ENCODE measurements at places on chromosomes 7 and 10.

DNA sequence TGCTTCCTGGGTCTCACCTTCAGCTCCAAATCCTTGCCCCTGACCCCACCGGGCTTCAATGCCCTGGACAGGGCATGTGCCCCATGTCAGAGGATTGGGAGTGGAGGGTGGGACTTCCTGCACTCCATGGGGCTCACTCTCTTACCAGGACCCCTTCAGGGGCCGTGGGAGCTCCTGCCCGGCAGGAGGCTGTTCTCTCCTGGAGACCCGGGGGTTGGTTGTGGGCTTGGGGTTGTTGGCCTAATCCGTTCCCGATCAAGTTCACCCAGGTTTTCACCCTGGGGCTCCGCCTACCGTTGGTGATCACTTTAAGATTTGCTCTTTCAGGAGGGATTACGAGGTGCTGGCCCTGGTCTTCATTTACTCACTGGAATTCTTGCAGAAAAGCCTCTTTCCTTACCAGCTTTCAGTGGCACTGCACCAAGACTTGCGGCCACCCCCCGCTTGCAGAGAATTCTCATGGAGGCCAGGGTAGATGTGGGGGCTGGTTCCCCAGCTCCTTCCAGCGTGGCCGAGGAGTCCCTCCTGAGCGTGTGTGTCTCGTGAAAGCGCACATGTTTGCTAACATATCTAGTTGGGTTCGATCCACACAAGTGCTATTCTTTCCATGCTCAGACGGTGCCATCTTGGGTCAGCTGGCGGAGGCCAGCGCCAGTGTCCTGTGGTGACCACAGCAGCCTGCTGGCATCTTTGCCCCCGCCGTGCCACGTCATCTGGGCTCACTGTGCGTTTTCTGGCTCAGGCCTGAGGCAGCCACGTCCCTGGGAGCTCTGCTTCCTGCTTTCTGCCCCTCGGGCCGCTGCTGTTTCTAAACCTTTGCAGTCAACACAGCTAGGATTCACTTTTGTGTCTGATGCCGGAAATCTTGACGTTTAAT is 15.6 kb downstream of the PWWP2B start:
- DNase-seq, result no peak

DNA sequence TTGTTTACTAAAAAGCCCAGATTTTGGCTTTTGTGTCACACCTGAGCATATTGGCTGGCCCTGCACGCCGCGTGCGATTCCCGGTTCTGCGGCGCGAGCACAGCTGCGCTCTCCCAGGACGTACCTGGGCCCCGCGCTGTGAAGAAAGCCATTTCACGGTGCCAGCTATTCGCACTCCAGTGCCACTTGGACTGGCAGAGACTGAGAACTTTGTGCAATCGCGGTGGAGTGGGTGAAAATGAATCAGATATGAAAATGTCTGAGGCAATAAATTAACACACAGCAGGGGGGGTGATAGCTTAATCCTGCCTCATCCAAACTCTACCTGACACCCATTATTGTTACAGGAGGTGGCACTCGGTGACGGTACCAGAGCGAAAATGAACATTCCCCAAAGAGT is 330.1 kb upstream of the MGMT start:
- no peak for DNase-seq

DNA sequence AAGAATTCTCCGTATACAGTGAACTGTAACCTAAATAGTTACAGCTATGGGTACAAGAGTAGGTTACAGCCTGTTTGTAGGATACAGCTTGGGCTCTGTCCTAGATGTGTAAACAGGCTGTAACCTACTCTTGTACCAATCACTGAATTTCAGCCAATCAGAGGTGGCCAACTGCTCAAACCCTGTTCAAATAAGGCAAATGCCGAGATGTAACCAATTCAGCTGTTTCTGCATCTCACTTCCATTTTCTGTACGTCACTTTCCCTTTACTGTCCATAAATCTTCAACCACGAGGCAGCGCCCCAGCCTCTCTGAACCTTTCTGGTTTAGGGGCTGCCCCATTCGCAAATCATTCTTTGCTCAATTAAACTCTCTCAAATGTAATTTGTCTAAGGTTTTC is 8.3 kb upstream of the MMP21 start:
- no peak for DNase-seq

- DNase-seq, result no peak
Measured at GRCh38 chr7:130723784-130724183, 10.2 kb downstream of the KLF14 start.

GRCh38 chr10:104587751-104588150 is 53.3 kb upstream of the SORCS3 start:
- DNase-seq, result no peak

DNA sequence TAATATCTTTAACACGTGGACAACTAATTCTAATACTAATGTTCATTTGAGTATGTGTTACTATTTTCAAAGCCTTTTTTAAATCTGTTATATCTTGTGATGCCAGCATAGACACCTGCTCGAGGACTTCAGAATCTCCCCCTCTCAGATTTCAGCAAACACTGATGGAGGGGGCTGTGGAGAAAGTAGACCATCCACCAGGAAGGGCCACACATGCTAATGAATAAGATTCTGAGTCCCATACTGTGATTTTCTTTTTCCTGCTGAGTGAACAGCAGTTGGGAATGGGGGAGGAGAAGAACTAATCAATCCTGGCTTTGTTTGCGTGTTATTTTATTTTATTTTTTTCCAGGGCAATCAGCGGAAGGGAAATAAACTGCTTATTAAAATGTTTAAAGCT is 157.9 kb upstream of the CSTF2T start:
- DNase-seq, result no peak

All from fibroblast of skin of left quadriceps (primary cell).